ENCODE measurements at places on chromosomes 7 and 10. TPM values are rescaled to one million over a fixed set of nuclear protein-coding genes. Genes with fewer than 3 reads are reported as not detected.

The OR2A12 gene
- total RNA-seq: not detected

The PDE1C gene
- not detected for total RNA-seq

The COL13A1 gene
- not detected for total RNA-seq

The ADAMTS14 gene
- total RNA-seq: 0.19 TPM

Data from activated T-helper 17 cell treated with anti-CD3 and anti-CD28 coated beads, Interleukin-2, amount 50 U/mL, for 72 hours (primary cell).